ENCODE measurements at places on chromosomes 1 and 21.

DNA sequence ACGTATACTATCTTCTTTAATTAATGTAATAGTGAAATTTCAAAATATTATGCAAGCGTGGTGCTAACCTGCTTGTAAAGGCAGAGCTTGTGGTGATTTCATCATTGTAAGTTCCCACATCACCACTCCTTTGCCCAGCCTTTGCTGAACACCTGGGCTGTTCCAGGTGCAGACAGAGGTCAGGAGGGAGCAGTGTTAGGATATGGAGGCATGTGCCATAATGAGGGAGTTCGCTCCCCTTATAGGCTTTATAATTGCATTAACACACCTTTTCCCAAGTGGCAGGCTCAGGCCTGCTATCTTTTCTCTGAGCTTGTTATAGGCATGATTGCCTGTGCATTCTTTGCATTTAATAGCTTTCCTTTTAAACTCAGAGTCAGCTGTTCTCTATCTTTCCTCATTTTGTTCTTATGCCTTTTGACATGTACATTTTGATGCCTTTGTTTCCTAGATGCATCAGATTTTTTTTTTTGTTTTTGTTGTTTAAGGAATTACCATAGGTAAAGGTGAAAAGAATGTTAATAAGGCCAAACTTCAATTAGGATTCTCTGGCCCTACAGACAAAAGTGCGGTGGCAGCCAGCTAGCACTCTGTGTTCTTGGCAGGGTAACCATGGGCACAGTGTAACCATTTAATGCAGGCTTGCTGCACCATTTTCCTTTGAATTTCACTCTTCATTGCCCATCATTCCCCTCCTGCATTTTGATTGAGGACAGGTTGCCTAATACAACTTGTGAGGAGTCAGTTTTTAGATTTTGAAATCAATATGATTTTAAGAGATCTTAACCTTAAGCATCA, 12.6 kb downstream of the NPL start:
- no peak for DNase-seq

DNA sequence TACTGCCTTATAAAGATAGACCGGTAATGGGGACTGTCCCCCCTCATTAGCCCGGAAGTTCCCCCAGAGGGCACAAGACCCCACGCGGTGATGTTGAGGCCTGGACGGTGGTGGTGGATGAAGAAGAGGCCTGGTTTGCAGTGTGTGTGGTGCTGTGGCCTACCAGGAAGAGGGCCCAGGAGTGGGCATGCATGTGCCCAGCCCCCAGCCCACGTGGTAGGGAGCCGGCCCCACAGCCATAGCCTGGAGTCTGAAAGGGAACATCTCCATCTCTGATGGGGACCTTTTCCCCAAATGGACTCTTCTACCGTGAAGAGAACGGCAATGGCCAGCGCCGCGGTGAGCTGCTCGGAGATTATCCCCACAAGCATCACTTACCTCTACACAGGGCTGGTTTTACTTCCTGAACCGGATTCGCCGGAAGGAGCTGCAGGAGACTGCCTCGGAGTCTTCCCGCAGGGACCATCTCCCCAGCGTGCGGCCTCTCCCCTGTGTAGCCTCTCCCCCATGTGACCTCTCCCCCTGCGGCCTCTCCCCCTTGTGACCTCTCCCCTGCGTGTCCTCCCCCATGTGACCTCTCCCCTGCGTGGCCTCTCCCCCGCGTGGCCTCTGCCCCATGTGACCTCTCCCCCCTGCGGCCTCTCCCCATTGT, 20.6 kb downstream of the RRP1 start:
- no peak for DNase-seq

DNA sequence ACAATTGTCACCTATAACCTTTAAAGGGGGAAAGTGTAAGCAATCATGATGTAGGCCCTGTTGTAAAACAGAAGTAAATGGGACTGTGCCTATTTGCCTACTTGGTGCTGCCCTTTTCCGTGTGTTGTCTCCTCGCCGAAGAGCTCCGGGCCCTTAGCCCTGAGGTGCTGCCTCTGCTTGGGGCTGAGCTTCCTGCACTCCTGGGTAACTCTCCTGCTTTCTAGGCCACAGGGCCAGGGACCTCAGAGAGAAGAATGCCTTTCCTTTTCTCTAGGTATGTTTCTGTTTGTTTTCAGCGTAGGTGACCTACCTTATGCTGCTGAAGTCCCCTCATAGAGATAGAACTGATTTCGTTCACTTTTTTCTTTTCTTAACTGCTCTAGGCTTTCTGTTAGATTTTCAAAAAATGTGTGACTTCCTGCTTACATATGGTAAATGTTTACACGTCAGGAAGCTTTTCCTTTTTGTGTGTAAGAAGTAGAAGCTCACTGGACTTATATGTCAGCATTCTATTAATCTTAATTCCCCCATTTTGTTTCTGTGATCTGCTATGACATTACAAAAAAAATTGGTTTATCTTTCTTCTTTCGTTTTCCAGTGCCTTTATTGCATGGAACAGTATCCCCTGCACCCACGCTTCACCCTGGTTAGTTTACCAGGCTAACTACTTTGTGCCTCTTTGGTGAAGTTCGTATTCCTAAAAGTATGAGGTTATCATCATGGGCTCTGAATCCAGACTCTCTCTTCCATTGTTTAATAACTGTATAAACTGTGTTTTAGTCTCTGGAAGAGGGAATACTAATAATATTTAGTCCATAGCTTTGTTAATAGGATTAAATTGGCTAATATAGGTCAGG, 61.7 kb downstream of the ITSN1 start:
- DNase-seq: no peak

GRCh38 chr21:33856893-33857527, 58.6 kb downstream of the ATP5PO start:
- DNase-seq: no peak

GRCh38 chr21:43916691-43917514, 51.9 kb downstream of the AGPAT3 start:
- peak; percentile 58 for DNase-seq

GRCh38 chr1:65002156-65002507, 35.8 kb upstream of the JAK1 start:
- no peak for DNase-seq

- no peak for DNase-seq
Observed at GRCh38 chr21:33109574-33110339, 39.8 kb downstream of the OLIG1 start.

DNA sequence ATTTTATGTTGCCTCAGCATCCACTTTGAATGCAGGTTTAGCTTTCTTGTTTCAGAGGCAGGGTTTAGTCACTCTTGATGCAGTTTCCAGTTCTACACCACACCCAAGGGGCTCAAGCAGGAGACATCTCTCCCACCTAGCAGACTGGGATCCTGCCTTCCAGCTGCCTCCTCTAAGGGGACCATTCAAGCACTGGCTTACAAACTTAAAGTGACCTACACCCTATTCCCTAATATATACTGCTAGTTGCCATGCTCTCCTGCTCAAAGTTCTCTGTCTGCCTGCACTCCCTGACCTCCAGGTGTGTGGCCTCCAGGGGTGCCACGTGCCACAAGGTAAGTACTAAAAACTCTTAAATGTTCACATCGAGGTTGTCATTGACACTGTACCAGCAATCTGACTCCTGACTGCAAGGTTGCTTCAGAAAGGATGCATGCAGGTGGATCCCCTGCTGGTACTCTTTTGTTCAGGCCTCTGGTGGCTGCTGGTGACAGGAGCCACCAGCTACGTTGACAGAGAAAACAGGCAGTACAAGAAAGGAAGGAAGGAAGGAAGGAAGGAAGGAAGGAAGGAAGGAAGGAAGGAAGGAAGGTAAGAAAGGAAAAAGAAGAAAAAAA, 185.9 kb downstream of the COQ8A start:
- no peak for DNase-seq

GRCh38 chr1:91846007-91846638, 39.8 kb downstream of the TGFBR3 start:
- no peak for DNase-seq

DNA sequence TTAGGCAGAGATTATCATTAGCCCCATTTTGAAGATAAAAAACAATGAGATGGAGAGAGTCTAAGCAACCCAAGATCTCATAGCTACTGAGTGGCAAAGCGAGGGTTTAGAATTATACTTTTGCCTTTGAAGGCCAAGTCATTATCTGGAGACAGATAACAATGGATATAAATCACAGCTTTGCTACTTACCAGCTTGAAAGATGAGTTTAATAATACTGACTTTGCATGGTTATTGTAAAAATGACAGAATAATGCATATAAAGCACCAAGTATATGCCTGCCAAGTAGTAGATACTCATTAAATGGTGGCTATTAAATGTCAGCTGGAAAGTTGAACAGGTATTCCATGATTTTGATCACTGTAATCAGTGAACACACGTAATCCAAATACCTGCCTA, 241.6 kb upstream of the SGIP1 start:
- no peak for DNase-seq

GRCh38 chr1:151443846-151444782, 15.2 kb downstream of the POGZ start:
- peak; percentile 35 for DNase-seq

DNA sequence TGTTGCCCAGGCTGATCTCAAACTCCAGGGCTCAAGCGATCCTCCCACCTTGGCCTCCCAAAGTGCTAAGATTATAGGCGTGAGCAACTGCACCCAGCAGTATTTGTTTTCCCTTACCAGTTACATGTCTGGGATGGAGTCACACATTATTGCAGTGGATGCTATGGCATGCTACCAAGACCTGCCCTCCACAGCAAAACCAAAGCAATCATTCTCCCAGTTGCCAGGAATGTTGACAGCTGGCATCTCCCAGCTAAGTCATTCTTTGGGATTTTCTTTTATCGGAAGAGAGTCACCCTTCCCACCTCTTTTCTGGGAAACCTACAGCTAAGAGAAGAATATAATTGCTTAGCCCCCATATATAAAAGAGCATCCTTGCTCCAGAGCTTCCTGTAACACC, 49.4 kb upstream of the RGS7 start:
- no peak for DNase-seq

DNA sequence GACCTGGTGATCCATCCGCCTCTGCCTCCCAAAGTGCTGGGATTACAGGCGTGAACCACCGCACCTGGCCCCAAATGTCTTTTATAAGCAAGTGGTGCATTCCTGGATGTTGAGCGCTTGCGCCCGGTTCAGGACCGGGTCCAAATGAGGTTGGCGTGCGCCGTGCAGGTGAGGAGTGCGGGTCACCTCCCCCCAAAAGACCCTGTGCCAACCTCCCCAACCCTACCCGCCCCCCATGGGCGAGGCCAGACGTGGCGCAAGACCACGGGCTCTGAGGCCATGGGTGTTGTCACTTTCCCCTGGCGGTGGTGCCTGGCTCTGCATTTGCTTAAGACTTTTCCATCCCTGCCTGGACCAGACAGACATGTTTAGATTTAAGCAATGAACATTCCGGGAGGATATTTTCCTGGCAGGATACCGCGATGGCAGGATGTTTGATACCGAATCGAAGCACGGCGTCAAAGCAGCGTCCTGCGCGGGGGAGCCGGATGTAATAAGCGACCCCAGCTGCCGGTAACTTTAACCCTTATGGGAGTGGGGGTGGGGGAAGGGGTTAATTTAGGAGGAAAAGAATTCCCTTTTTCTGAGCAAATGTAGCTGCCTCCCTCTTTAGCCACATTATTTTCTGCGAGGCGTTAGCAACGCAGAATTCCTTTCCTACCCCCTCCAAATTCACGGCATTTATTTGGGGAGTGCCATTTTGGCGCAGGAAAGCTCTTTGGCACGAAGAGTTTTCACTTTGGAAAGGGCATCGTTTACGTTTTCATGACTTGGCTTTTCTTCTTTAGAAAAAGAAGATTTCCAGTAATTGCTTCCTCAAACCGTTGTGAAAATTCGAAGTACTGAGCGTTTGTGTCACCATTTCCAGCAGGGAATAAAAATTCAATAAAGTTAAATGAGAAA, 27.8 kb upstream of the RNF187 start:
- DNase-seq: no peak

- DNase-seq: no peak
Observed at GRCh38 chr1:2965676-2966075, 55.6 kb upstream of the ACTRT2 start.

- no peak for DNase-seq
Observed at GRCh38 chr1:112954017-112954650, 1.9 kb downstream of the SLC16A1 start.

- DNase-seq: no peak
Observed at GRCh38 chr1:209714338-209714737, 9.7 kb downstream of the HSD11B1 start.

DNA sequence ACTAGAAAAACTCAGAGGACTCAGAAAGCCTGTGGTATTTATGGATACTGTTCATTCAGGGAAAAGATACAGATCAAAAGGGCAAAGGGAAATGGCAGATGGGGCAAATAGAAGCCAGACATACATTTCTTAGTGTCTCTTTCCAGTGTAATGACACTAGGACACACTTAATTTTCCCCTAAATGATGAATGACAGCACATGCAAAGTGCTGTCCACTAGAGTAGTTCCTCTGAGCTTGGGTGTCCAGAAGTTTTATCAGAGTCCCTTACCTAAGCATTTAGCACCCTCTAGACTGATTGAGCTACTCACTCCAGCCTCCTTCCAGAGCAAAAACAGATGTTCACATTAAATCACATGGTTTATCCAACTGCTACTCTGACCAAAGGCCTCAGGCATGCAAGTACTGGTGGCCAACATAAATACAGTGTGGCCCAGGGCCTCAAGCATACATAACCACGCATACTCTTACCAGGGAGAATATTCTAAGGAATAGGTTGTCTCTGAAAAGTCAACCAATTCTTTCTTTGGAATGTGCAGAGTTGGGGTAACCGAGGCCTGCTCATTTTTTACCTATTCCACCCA, 166.9 kb downstream of the NCAM2 start:
- no peak for DNase-seq

DNA sequence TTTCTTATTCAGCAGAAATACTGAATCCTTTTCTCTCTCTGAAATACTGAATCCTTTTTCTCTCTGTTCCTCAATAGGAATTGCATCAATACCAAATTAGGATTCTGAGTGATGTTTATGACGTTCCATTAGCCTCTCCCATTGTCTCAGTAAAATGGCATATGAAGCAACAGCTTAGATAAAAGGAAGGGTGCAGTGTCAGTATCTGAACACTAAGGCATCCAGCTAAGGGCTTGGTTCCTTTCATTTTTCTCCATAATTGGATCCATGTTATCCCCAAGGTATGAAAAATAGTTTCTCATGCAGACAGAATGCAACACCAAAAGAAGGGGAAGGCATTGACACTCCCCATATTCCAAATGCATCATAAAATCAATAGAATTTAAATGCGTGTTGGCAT, 61.5 kb upstream of the RAVER2 start:
- DNase-seq: no peak

GRCh38 chr1:226533220-226533619, 15.3 kb upstream of the STUM start:
- no peak for DNase-seq

GRCh38 chr1:1013922-1014648, 788 bp downstream of the ISG15 start:
- no peak for DNase-seq

- DNase-seq: no peak
Observed at GRCh38 chr1:245673881-245674414, 519.2 kb downstream of the KIF26B start.

DNA sequence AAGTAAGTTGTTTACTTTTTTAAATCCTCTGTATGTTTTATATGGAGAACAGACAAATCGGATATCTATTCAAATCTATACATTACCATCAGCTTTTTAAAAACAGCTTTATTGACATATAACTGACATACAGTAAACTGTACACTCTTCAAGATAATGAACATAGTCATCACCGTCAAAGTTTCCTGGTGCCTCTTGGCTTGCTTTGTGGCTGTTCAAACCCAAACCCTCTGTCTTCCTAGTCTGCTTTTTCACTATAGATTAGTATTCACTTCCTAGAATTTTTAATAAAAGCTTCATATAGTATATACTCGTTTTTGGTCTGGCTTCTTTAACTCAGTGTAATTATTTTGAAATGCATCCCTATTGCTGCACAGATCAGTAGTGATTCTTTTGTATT, 56.4 kb upstream of the TPTE start:
- DNase-seq: no peak

All from activated naive CD4-positive, alpha-beta T cell (primary cell).